ENCODE measurements at places on chromosomes 5 and 9. TPM values are rescaled to one million over a fixed set of nuclear protein-coding genes. Genes with fewer than 3 reads are reported as not detected.

DNA sequence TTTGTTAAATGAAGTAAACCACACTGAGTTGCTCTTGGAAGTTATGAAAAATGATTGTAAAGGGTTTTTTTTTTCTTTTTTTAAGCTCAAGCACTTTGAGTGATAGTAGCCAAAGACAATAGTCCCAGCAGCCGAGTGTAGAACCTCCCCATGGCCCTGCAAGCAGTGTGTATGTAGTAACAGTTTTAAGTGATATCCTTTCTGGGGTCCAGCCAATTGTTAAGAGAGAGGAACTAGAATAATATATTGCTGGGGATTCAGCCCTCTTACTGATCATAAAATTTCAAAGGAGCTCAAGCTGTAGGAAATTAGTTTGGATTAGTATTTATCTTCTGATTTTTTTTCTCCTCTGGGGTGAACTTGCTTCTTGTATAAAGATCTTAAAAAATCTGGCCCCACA is 43.2 kb downstream of the NPR3 start:
- H3K27ac ChIP-seq, result no peak overlapping the region
- no peak overlapping the region for H3K4me3 ChIP-seq
- peak; percentile 8 for DNase-seq
- no peaks in the 10 kb centered on the region for H3K36me3 ChIP-seq

DNA sequence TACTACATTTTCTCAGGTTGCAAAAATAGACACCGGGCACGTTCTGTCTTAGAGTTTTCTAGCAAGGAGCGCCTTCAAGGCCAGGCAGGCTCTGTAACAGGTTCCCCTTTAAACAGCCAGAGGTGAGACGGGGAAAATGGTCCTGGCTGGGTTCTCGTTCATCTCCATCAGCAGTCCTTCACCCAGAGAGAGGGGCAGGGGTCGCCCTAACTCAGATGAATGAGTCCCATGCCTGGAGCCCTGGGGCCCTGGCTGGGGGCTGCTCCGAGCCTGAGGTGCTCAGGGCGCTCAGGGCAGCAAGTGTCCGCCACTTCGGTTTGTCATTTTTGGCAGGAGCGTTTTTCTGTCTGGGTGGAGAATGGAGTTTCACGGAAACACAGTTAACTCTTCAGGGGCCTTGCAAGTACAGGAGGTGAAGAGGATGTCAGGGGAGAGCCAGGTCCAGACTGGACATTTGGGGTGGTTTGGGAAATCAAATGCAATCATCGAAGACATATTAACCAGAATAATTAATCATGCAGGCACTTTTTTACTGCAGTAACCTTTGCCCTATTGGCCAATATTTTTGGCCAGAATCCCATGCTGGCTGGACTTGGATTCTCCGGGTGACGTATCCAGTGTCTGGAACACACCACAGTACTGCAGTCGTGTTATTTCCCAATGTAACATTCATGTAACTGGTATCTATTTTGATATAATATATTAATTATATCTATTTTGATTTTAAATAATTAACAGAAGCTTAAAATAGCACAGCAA is 2.9 kb downstream of the NTNG2 start:
- no peak overlapping the region for H3K4me3 ChIP-seq
- no peak overlapping the region for H3K27ac ChIP-seq
- DNase-seq, result no peak
- peaks cover 95% of the 10 kb centered on the region for H3K27me3 ChIP-seq

DNA sequence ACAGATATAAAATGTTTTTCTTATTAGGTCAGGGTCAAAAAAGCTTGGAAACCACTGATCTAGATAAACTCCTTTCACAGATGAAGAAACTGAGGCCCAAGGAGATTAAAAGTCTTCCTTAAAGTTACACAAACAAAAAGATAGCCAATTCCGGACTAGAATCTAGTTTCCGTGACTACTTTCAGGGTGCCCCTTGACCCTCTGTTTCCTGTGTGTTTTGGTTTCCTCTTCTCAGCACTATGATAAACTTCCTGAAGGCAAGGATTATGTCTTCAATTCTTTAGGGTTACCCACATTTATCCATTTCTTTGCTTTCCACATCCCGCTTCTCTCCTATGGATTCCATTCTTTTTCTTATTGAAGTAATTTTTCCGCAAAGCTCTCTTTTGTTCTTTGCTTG is 83.1 kb downstream of the ADAMTS12 start:
- no peak overlapping the region for H3K27ac ChIP-seq
- H3K36me3 ChIP-seq, result no peaks in the 10 kb centered on the region
- peaks cover 2% of the 10 kb centered on the region for H3K4me1 ChIP-seq

DNA sequence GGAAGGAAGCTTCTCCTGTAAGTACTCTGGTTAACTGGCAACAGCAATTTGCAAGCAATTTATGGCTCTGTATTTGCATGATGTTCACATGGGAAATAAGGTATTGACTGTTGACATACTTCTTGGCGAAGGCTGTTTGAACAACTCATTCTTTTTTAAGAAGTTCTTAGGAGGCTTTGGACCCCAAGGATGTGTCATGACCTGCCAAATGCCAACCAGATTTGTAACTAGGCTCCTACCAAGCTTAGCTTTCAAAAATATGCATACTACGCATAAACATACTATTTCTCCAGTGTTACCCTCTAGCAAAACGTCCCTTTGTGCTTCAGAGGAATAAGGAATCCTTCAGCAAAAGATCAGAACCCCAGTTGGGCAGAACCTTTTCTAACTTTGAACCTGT is 165.2 kb upstream of the MSX2 start:
- H3K27me3 ChIP-seq, result peaks cover 29% of the 10 kb centered on the region
- H3K36me3 ChIP-seq, result no peaks in the 10 kb centered on the region
- no peak for DNase-seq
- H3K4me1 ChIP-seq, result peaks cover 4% of the 10 kb centered on the region

GRCh38 chr9:121812159-121812735 is 160.8 kb downstream of the DAB2IP start:
- DNase-seq, result no peak
- no peak overlapping the region for H3K4me3 ChIP-seq
- no peaks in the 10 kb centered on the region for H3K36me3 ChIP-seq
- H3K27me3 ChIP-seq, result no peaks in the 10 kb centered on the region
- peaks cover 19% of the 10 kb centered on the region for H3K4me1 ChIP-seq

DNA sequence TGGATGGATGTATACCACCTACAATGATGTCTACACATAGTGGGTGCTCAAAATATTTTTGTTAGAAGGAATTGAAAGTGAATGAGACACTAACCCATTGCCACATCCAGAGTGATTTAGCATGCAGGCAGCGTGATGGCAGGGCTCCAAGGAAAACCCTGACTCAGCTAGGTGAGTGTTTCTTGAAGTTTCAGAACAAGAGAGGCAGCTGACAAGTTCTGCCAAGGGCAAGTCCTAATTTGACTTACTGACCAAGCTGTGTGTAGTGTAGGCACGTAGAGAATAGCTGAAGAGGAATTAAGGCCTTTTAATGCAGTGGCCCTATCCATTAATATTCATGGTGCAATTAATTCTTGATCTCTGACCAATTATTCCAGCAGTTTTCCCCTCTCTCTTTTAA is 107.8 kb upstream of the ATP10B start:
- no peaks in the 10 kb centered on the region for H3K27me3 ChIP-seq
- no peak overlapping the region for H3K4me3 ChIP-seq
- no peak overlapping the region for H3K27ac ChIP-seq
- H3K4me1 ChIP-seq, result no peaks in the 10 kb centered on the region
- H3K36me3 ChIP-seq, result no peaks in the 10 kb centered on the region
- DNase-seq, result no peak

- no peak overlapping the region for H3K27ac ChIP-seq
- H3K4me3 ChIP-seq, result no peak overlapping the region
- DNase-seq, result peak; percentile 14
- no peaks in the 10 kb centered on the region for H3K27me3 ChIP-seq
- H3K4me1 ChIP-seq, result no peaks in the 10 kb centered on the region
These were observed 317.9 kb upstream of the ITGA1 start for GRCh38 chr5:52469835-52470234.

DNA sequence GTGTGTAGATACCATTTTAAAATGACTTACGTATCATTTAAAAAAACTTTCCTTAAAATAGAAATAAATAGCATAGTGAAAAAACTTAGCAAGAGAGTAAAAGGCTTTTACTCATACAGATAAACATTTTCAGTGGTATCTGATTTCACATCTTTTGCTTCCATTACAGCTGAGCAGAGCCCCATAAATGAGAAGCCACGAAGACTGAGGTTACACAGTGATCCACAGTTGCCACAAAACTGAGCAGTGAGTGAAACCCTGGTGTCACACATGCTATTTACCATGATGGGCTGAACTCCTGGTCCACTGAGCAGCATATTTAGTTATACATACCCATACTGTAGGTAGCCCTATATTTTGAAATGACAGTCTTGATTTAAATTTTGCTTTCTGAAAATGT is 401.2 kb downstream of the KIAA0825 start:
- no peak overlapping the region for H3K4me3 ChIP-seq
- DNase-seq, result no peak
- H3K27me3 ChIP-seq, result no peaks in the 10 kb centered on the region

Gene PRRT1B
- not detected for polyA plus RNA-seq

Gene PPP2R2B
- polyA plus RNA-seq, result 1.4 TPM

Gene DDX4
- polyA plus RNA-seq, result not detected

Gene NUP214
- 32.0 TPM for polyA plus RNA-seq

Gene CER1
- polyA plus RNA-seq, result 0.23 TPM

Gene PCDHB3
- 4.4 TPM for polyA plus RNA-seq

Gene PDLIM4
- 60.9 TPM for polyA plus RNA-seq

Gene DOCK2
- polyA plus RNA-seq, result 3.5 TPM

All from muscle of leg (tissue), 16 donors.